Sigmoid colon (tissue), 7 donors: ENCODE measurements at places on chromosomes 16 and 17. TPM values are rescaled to one million over a fixed set of nuclear protein-coding genes. Genes with fewer than 3 reads are reported as not detected.

The CCL8 gene
- total RNA-seq: not detected

DNA sequence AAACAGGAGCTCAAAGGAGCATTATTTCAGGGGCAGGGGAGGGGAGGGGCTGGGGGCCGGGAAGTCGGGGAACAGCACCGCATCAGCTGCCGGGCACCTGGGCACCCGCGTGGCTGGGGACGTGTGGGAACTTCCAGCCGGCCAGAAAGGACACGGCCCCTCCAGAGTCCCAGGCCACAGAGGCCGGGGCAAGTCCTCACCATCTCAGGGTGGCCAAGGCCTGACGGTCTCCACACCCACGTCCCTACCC is 1.1 kb downstream of the PGAP6 start:
- no peak for DNase-seq
- H3K27me3 ChIP-seq: no peaks in the 10 kb centered on the region
- H3K4me1 ChIP-seq: peaks cover 41% of the 10 kb centered on the region
- H3K27ac ChIP-seq: peak overlapping the region; percentile 76
- H3K4me3 ChIP-seq: peak overlapping the region; percentile 63

The DPEP2 gene
- total RNA-seq: 2.1 TPM

- no peaks in the 10 kb centered on the region for H3K27me3 ChIP-seq
- no peak for DNase-seq
- H3K4me1 ChIP-seq: no peaks in the 10 kb centered on the region
These were observed 164.2 kb downstream of the CNTNAP4 start for GRCh38 chr16:76441391-76441790.

The SNN gene
- total RNA-seq: 10.8 TPM

GRCh38 chr17:47839071-47839470 is 2.0 kb downstream of the SCRN2 start:
- no peaks in the 10 kb centered on the region for H3K27me3 ChIP-seq
- no peak overlapping the region for H3K27ac ChIP-seq
- peaks cover 34% of the 10 kb centered on the region for H3K36me3 ChIP-seq
- no peak for DNase-seq
- H3K4me3 ChIP-seq: no peak overlapping the region

DNA sequence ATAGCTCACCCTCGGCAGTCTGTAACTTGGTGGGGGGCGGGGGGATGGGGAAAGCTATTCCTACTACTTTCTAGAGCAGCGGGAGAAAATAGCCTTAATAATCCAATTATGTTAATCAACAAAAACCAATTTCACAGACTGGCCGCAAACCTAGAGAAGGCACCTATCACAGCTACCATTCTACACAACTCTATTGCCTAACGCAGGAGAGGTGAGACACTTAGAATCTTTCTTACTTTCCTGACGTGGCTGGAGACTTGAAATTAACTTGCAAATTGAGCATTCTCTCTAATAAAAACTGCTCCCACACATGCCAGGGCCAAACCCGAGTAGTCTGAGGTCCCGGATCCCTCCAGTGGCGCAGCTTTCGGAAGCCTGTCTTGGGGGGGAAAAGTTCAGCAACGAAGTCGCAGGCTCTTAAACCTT is 794 bp downstream of the SMG6 start:
- H3K36me3 ChIP-seq: peaks cover 30% of the 10 kb centered on the region
- DNase-seq: no peak
- no peaks in the 10 kb centered on the region for H3K27me3 ChIP-seq
- peaks cover 24% of the 10 kb centered on the region for H3K4me1 ChIP-seq

GRCh38 chr17:63099425-63099824 is 133.4 kb downstream of the TANC2 start:
- no peak overlapping the region for H3K27ac ChIP-seq
- H3K4me1 ChIP-seq: peaks cover 9% of the 10 kb centered on the region
- DNase-seq: no peak
- H3K27me3 ChIP-seq: no peaks in the 10 kb centered on the region
- H3K36me3 ChIP-seq: no peaks in the 10 kb centered on the region

- no peak overlapping the region for H3K27ac ChIP-seq
- H3K4me1 ChIP-seq: peaks cover 4% of the 10 kb centered on the region
- no peaks in the 10 kb centered on the region for H3K36me3 ChIP-seq
- no peak for DNase-seq
- no peak overlapping the region for H3K4me3 ChIP-seq
These were observed 5.4 kb upstream of the NOL11 start for GRCh38 chr17:67712375-67712774.

The ZSCAN10 gene
- total RNA-seq: not detected

GRCh38 chr16:57611181-57611580 is 17.2 kb upstream of the ADGRG1 start:
- no peak for DNase-seq
- H3K27ac ChIP-seq: no peak overlapping the region
- H3K4me1 ChIP-seq: no peaks in the 10 kb centered on the region
- no peaks in the 10 kb centered on the region for H3K36me3 ChIP-seq
- no peak overlapping the region for H3K4me3 ChIP-seq

DNA sequence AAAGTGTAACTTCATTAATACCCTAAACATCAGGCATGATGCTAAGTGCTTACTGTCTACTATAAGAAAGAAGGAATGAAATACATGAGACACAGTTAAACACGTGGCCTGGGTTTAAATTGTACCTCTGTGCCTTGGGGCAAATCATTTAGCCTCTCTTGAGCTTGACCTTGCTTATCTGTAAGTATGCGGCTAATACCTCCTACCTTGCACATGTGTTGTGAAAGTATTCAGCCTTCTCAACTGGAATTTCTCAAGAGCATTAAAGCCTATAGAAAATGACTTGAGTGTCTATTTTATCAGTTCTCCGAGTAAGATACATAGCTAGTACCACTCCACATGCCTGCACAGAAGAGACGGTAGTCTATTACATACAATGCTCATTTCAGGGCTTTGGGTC is 10.8 kb downstream of the HEATR6 start:
- no peaks in the 10 kb centered on the region for H3K27me3 ChIP-seq
- H3K4me3 ChIP-seq: no peak overlapping the region
- DNase-seq: no peak
- H3K4me1 ChIP-seq: no peaks in the 10 kb centered on the region

- H3K36me3 ChIP-seq: peaks cover 10% of the 10 kb centered on the region
- peaks cover 13% of the 10 kb centered on the region for H3K4me1 ChIP-seq
- no peak for DNase-seq
- peaks cover 19% of the 10 kb centered on the region for H3K27me3 ChIP-seq
- no peak overlapping the region for H3K4me3 ChIP-seq
- H3K27ac ChIP-seq: no peak overlapping the region
These were observed 8.3 kb downstream of the NKIRAS2 start for GRCh38 chr17:42027961-42028790.

DNA sequence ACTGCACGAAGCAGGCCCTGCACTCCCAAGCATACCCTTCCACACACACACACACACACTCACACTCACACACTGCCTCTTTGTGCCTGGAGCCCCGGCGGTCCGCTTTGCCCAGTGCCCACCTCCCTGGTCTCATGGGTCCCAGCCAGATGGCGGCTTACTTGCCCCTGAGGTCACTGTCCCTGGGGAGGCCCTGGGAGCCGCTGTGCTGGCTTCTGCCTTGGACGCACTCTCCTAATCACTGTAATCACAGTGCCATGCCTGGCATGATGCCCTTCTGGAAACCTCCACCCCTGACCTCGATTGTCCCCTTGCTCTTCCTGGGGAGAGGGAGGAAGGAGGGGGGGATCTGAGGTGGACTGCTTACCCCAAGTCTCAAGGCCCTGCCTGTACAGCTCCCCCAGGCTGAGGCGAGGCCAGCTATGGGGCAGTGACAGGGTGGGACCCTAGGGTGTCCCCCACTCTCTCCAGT is 36.0 kb downstream of the ARHGAP23 start:
- H3K4me3 ChIP-seq: no peak overlapping the region
- DNase-seq: peak; percentile 87
- H3K27ac ChIP-seq: peak overlapping the region; percentile 92
- H3K36me3 ChIP-seq: peaks cover 17% of the 10 kb centered on the region

DNA sequence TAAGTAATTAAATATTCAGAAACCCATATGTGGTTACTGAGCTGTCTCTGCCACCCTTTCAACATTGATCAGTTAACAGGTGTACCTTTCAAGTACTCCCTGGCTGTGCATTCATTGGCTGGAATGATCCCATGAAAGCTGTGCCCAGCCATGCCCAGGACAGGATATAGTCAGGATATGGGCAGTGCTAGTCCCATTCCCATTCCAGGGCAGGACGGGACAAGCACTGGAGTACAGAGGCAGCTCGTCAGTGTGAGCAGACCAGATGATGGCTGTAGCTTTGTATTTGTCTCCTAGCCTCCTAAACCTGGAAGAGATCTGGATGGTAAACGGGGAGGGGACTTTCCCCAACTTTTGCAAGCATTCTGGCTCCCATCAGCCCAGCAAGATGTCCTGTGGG is 22.5 kb downstream of the HEATR3 start:
- no peaks in the 10 kb centered on the region for H3K27me3 ChIP-seq
- DNase-seq: no peak
- H3K4me1 ChIP-seq: no peaks in the 10 kb centered on the region
- H3K4me3 ChIP-seq: no peak overlapping the region
- peaks cover 64% of the 10 kb centered on the region for H3K36me3 ChIP-seq
- H3K27ac ChIP-seq: no peak overlapping the region

DNA sequence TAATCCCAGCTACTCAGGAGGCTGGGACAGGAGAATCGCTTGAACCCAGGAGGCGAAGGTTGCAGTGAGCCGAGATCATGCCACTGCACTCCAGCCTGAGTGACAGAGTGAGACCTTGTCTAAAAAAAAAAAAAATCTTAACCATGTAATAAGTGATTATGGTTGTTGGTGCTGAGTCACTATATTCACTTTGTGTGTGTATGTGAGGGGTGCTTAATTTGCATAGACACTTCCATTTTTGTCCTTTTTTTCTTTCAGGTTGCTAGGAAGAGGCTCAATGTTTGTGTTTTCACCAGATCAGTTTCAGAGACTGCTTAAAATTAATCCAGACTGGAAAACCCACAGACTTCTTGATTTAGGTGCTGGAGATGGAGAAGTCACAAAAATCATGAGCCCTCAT is 18.2 kb downstream of the METTL9 start:
- H3K4me3 ChIP-seq: no peak overlapping the region
- H3K36me3 ChIP-seq: no peaks in the 10 kb centered on the region
- H3K4me1 ChIP-seq: no peaks in the 10 kb centered on the region

DNA sequence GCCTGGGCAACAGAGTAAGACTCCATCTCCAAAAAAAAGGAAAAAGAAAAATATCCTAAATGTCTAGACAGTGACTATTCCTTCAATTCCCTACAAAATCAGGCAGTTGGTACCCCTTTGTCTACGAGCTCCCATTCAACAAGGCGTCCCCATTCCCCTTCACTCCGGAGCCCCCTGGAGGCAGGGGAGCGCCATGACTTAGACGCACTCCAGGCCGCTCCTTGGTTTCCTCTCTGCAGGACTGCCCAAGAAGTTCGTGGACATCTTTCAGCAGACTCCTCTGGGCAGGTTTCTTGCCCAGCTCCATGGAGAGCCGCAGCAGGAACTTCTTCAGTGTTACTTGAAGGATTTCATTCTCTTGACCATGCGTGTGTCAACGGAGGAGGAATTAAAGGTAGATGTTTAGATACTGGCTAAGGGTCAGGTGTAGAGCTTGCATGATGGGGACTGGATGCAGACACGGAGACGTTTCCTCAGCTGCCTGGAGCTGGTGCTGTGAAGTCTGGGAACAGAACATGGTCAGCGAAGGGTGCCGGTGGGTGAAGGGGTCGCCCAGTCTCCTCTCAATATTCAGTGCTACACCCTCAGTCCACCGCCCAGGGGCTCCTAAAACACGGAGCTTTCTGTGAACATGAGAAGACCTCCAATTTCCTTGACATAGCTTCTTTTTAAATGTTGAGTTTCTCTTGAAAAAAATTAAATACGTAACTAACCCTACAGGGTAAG is 53.3 kb upstream of the ENDOV start:
- H3K27me3 ChIP-seq: no peaks in the 10 kb centered on the region
- H3K4me1 ChIP-seq: no peaks in the 10 kb centered on the region
- DNase-seq: peak; percentile 53
- no peak overlapping the region for H3K27ac ChIP-seq
- peaks cover 71% of the 10 kb centered on the region for H3K36me3 ChIP-seq
- no peak overlapping the region for H3K4me3 ChIP-seq

- no peaks in the 10 kb centered on the region for H3K36me3 ChIP-seq
- H3K27ac ChIP-seq: no peak overlapping the region
- DNase-seq: no peak
- H3K4me1 ChIP-seq: no peaks in the 10 kb centered on the region
These were observed 258.4 kb upstream of the AXIN2 start for GRCh38 chr17:65819810-65820209.

GRCh38 chr16:79009896-79010295 is 590.6 kb downstream of the MAF start:
- H3K27ac ChIP-seq: no peak overlapping the region
- no peak for DNase-seq
- no peaks in the 10 kb centered on the region for H3K27me3 ChIP-seq
- no peaks in the 10 kb centered on the region for H3K36me3 ChIP-seq
- no peak overlapping the region for H3K4me3 ChIP-seq

DNA sequence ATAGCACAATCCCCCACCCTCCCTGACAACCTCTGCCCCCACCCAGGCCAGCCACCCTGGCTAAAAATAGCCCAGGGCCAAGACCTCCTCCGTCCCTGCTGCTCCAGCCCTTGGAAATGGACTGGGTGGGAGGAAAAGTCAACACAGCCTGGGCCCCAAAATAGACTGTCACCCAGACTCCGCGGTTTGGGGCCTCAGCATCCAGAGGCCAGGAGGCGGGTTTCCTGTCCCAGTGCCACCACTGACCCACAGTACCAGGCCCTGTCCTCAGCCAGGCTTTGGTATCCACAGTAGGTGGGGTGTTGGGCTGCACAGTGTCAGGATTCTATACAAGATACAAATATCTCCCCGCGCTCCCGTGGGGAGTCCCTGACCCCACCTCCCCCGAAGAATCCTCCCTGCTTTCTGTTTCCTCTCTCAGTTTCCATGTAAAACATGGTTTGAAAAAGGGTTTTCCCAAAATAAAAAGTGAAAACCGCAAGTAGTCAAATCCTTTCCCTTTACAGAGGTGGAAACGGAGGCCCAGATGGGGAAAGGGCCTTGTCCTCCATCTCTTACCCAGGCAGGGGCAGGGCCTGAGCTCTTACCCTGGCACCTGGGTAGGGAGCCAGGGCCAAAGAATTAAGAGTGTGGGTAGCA is 20.1 kb downstream of the CPNE2 start:
- H3K4me3 ChIP-seq: no peak overlapping the region
- H3K4me1 ChIP-seq: peaks cover 15% of the 10 kb centered on the region
- no peaks in the 10 kb centered on the region for H3K27me3 ChIP-seq
- H3K27ac ChIP-seq: peak overlapping the region; percentile 34
- no peaks in the 10 kb centered on the region for H3K36me3 ChIP-seq

The ARL5C gene
- not detected for total RNA-seq

- DNase-seq: no peak
- H3K4me1 ChIP-seq: peaks cover 10% of the 10 kb centered on the region
- no peak overlapping the region for H3K4me3 ChIP-seq
- no peak overlapping the region for H3K27ac ChIP-seq
- H3K27me3 ChIP-seq: peaks cover 12% of the 10 kb centered on the region
These were observed 6.5 kb upstream of the C16orf74 start for GRCh38 chr16:85757341-85757822.
